Fibroblast of mammary gland (primary cell): ENCODE measurements at places on chromosomes 1 and 21.

DNA sequence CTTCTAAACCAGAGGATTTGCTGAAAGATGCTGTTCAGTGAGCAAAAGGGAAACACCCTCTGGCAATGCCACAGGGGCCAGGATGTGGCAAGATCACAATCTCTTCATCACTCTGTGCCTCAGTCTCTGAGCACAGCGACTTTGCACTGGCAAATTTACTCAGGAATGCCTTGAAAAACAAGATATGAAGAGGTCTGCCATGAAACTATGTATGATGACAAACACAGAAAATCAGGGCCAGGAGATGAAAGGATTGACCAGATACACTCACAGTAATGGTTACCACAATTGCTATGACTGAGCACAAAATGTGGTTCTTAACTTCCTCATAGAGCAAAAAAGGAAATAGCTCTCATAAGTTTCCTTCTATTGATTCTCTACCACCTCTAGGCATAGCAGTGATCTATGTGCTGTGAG lies 5.8 kb downstream of the TTC13 start:
- no peak for DNase-seq

DNA sequence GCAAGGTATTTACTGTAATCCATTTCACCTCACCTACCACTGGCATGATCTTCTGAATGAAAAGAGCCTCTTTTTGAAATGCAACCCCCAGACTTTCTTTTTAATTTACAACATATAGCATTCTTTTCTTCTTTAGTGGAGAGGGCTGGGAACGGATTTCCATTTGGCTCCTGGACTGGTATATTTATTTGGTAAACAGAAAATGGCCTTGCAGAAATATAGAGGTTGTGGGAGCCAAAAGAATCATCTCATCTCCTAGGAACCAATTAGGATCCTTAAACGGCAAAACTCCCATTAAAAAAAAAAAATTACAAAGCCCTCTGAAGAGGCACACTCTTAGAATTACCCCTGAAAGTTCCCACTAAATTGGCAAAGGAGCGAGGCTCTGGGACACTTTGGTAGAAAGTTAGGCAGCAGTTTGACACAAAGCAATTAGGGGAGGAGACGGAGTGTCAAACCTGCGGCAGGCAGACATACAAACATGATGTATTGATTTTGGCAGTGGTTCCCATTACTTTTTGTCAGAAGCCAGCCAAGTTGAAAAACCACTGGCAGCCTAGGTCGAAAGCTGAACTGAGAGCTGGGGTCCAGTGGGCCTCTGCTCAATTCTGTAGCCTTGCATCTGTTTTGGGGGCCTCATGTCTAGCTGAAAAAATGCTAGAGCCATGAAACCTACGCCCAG lies 135.1 kb upstream of the MAGI3 start:
- no peak for DNase-seq

- no peak for DNase-seq
These were observed 126.7 kb downstream of the PGBD5 start for GRCh38 chr1:230299191-230300006.

GRCh38 chr21:26449161-26449560 lies 123.9 kb downstream of the CYYR1 start:
- DNase-seq, result peak; percentile 75

- peak; percentile 91 for DNase-seq
These were observed 30.0 kb downstream of the ARHGEF10L start for GRCh38 chr1:17569200-17570139.

DNA sequence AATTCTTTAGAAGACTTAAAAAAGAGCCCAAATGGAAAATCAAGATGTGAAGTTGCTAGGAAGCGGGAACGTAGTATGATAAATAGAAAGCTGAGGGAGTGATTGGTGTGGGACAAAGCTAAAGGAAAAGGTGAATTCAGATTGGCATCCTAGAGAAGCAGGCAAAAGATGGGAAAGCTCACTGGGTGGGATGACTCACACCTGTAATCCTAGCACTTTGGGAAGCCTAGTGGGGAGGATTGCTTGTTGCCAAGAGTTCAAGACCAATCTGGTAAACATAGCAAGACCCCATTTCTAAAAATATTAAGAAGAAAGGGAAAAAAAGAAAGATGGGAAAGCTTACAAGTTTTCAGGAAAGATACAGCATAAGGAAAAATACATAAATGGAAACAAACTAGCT lies 1.8 kb downstream of the MRPS21 start:
- peak; percentile 13 for DNase-seq

DNA sequence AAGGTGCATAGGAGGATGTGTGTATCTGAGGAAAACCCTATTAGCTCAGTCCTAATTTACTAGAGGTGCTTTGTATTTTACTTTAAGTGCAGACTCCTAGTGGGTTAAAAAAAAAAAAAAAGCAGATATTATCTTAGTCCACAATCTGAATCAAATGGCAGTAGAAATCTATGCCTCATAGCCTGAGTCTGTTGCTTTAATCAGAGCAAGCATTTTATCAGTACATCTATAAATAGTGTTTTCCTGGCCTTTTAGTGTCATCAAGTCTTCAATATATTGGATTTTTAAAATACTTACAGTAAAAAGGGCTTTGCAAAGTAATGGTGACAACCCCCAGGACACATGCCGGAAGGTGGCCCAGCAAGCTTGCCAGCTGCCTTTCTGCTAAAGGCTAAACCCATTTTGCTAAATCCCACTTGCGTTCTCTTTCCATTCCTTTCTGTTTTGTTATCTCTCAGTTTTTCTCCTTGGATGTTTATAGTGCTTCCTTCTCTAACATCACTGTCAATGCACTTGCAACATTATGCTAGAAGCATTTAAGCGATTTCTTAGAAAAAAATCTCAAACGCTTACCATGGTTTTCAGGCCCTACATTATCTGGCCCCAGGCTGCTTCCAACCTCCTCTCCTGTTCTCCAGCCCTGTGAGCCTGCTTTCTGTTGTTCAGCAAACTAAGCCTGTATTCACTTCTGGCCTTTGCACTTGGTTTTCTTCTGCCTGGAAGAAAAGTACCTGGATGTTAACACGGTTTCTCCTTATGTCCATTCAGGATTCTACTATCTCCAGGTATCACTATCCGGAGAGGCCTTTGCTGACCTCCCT lies 206.3 kb downstream of the PDE4B start:
- no peak for DNase-seq
